Cortex of kidney (tissue), 1 donor: ENCODE measurements at places on chromosomes 4 and X.

DNA sequence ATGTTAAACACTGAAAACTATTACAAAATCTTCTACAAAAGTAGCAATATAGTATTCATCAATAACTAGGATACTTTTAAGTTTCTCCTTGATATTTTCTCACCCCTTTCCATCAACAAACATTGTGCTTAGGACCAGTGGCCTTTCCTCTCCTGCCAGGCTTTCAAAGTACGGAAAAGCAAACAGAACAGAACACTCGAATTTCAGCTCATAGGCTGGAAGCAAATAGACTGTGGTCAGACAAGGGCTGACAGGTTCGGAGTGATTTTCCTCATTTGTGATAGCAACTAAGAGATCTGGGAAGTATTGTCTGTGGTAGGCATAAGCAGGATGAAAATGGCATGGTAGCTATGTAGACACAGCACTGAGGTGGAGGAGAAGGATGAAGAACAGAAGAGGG lies 68.6 kb upstream of the SORBS2 start:
- no peak for DNase-seq

DNA sequence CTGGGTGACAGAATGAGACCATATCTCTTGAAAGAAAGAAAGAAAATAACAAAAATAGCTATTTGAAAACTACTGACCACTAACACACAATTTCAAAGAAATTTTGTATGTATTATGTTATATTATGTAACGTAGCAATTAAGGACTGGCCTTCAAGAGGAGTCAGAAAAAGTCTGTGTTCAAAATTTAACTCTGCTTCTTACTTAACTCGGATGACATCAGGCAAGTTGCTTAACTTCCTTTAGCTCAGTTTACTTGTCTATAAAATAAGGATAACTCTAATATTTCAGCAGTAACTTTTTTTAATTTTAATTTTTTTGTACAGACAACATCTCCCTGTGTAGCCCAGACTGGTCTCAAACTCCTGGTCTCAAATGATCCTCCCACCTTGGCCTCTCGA lies 14.6 kb upstream of the PRSS12 start:
- DNase-seq, result no peak

- DNase-seq, result no peak
Observed at GRCh38 chrX:141989815-141990214, 86.1 kb downstream of the MAGEC1 start.

GRCh38 chrX:50471390-50471789 lies 765 bp upstream of the DGKK start:
- no peak for DNase-seq

DNA sequence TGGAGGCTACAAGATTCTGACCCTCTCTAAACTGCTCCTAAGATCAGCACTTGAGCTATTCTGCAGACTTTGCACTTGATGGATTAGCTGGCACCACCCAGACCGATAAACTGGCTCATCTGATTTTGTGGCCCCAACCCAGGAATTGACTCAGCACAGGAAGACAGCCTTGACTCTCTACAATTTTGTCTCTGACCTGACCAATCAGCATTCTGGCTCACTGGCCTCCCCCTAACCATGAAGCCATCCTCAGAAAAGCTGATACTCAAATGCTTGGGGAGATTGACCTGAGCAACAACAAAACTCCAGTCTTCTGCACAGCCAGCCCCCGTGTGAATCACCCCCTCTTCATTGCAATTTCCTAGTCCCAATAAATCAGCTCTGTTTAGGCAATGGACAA lies 195.4 kb upstream of the PPP1R2C start:
- DNase-seq, result no peak

DNA sequence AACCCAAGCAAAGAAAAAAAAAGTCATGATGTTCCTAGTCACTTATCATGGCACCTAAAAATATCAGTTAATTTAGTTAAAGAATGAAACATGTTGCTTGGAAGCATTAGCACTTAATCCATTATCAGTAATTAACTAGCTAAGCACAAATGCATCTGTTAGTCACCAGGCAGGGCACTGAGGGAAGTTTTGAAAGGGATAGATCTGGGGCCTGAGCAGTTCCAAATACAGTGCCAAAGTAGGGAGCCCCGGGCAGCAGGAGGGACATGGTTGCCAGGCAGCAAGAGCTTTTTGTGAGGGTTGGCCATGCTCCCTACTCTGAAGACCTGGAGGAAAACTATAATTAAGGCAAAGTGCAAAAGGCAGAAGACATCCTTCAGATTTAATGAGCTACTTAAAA lies 62.0 kb downstream of the PHKA1 start:
- no peak for DNase-seq

GRCh38 chr4:3276986-3277385 lies 15.8 kb upstream of the RGS12 start:
- no peak for DNase-seq

DNA sequence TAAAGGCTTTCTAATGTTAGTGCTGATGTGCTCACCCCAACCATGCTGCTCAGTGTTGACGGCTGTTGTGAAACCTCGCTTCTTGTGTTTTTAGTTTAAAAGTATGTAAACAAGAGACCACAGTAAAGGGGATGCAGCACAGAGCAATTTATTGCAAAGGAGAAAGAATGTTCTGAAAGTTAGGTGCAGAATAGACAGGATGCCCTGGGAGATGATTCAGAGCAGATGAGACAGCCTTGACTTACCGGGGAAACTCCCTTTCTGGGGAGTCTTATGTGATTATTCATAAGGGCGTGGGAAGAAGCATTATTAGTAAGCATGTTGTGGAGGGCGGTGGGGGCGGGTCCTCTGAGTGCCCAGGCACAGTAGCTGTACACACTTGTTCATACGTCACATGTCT lies 47.7 kb downstream of the EVC start:
- no peak for DNase-seq

GRCh38 chr4:139959396-139959795 lies 194.6 kb downstream of the MAML3 start:
- no peak for DNase-seq

GRCh38 chr4:107689912-107690587 lies 30.0 kb downstream of the PAPSS1 start:
- DNase-seq, result no peak

- DNase-seq, result no peak
Observed at GRCh38 chr4:96835991-96836390, 996.1 kb downstream of the PDHA2 start.

DNA sequence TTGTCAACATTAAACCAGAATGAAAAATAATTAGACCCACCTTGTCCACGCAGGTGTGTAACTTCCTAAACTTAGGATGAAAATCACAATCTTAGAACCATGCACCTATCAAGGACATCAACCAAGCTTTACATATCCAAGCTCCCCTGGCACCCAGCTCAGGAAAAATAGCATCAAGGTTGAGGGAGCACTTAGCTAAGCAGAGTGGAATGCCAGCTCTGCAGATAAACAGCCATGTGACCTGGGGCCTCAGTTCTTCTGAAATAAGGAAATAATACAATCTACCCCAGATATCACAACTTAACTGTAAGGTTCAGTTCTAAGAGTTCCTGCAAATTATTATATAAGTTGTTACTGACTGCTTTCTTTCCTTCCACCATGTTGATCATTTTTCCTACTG lies 64.7 kb downstream of the DHX15 start:
- no peak for DNase-seq

DNA sequence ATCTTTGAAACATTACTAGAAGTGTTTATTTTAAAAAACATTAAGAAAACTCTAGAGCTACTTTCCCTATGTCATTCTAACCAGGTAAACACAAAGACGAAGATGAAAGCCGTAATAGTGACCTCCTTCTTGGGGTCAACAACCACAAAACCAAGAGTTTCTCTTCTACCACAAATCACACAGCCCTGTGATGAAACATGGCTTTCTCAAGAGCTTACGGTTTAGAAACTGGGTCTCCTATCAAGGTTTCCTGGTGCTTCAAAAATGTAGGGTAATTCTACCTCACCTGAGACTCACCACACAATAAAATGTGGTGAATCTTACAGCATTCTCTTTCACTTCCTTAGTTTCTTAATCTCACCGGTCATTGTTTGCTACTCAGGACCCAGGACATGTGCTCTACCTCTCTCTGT lies 50.9 kb downstream of the CORIN start:
- no peak for DNase-seq

DNA sequence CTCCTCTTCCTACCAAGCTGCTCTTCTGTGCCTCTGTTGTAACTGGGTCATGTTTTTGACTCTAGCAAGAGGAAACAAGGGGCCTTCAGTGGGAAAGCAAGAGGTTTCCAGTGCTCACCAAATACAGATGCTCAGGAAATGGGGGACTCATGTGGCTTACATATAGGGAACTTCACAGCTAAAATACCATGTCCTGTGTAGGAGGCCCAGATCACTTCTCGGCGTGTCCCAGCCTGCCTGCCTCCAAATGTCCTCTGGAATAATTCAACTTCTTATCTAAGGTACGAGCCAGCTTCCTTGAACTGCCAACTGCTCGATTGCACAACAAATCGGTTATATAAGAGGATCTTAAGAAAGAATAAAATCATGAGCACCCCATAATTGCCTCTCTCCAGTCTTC lies 161.3 kb downstream of the KIT start:
- no peak for DNase-seq

DNA sequence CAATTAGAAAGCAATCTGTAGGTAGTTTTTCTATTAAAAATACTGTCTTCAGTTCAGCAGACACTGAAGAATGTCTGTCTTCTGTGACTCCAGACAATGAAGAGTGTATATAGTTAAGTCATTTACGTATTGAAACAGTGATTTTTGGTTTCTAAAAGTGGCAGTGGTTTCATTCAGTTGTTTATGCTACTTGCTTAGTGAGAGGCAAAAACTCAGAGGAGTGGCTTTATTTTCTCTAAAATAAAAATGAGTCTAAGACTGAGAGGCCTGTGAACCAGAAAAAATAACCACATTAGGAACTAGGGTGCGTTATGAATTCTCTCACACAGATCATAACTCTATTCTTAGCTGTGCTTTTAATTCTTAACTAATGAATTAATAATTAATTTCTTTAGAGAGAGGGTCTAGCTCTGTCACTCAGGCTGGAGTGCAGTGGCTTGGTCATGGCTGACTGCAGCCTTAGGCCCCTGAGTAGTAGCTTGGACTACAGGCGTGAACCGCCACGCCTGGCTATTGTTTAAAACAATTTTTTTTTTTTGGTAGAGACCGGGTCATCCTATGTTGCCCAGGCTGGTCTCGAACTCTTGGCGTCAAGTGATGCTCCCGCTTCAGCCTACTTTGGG lies 31.4 kb downstream of the FREM3 start:
- DNase-seq, result no peak

- DNase-seq, result no peak
Observed at GRCh38 chr4:8674311-8674885, 81.8 kb downstream of the CPZ start.

- no peak for DNase-seq
Observed at GRCh38 chr4:144591401-144591800, 54.6 kb upstream of the HHIP start.

- DNase-seq, result no peak
Observed at GRCh38 chr4:87079967-87080366, 140.5 kb downstream of the KLHL8 start.

DNA sequence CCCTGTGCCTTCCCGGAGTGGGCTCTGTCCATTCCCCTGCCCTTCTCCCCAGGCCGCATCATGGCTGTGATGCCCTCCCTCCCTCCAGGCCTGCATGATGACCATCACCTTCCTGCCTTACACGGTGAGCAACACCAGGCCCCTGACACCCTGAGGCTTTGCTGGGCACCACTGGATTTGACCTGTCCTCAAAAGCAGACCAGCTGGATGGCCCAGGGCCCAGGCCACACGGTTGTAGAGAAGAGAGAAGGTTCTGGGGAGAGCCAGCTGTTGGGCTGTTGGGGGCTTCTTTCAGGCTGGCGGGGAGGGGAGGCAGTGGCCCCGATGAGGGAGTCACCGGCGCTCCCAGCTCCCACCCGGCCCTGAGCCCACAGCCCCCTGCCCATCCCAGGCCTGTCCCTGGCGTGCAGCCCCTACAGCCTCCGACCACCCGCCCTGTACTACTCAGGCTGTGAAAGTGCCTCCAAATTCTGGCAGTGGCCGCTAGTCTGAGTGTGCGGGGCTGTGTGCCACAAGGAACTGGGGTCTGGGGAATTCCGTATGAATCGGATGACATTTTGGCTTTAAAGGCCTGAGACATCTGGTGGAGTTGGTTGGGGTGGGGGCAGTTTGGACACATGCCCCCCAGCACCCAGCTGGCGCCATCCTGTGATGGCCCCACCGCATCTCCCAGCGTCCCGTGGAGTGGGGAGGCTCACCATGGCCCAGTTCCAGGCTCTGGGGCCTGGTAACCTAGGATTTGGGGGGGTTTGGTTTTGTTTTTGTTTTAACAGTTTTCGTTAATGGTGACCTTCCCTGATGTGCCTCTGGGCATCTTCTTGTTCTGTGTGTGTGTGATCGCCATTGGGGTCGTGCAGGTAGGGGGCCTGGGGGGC lies 19.6 kb downstream of the TMEM175 start:
- DNase-seq, result no peak

DNA sequence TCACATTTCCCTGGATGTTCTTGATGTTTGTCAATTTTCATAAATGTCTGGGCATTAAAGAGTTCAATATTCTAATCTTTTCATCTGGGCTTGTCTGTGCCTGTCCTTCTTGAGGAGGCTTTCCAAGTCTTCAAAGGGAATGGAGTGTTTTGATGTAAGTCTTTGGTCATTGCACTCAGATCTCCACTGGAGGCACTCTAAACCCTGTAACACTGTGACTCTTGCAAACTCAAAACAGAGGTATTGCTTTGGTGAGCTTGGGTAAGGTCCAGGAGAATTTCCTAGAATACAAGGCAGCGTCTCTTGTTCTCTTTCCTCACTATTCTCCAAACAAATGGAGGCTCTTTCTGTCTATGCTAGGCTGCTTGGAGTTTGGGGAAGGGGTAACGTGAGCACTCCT lies 1118.1 kb upstream of the PABPC4L start:
- DNase-seq, result no peak

DNA sequence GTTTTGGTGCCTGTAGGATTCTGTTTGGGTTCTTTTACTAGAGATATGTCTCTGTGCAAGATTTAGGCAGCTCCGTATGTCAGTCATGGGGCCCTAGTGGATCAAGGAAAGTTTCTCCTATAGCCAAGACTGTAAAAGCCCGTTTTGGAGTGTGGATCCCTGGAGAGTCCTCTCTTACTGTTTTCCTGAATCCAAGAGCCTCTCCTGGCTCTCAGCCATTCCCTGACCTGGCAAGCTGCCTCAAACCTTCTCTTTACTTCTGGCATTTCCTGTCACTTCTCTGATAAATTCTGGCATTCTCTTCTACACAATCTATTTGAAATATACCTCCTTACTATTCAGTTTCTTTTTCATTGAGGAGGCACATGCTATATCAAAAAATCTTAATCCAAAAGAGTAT lies 41.4 kb downstream of the DCAF12L2 start:
- DNase-seq, result no peak

- no peak for DNase-seq
Observed at GRCh38 chr4:142194905-142195304, 558.5 kb downstream of the IL15 start.

- no peak for DNase-seq
Observed at GRCh38 chr4:44623676-44624075, 27.7 kb downstream of the YIPF7 start.

DNA sequence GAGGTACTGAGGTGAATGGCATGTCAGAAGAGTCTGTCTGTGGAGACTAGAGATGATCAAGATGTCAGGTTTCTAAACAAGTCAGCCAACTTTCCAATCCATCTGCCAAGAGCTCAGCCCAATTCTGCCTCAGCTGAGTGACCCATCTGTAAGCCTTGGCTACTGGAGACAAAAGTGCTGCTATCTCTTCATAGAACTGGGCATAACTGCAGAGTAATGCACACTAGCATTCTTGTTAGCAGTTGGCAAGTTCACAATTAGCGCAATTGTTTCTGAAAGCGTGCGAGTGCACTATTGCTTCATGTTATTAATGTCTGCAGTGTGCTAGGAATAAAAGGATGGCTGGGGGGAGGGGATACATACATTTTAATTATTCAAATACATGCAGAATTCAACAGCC lies 32.9 kb upstream of the SH3D19 start:
- DNase-seq, result no peak

GRCh38 chrX:142251202-142251601 lies 46.1 kb upstream of the MAGEC2 start:
- DNase-seq, result no peak
